Left kidney (tissue), 8 donors: ENCODE measurements at places on chromosomes 12 and 14. TPM values are rescaled to one million over a fixed set of nuclear protein-coding genes. Genes with fewer than 3 reads are reported as not detected.

Gene NUP37
- polyA plus RNA-seq: 35.8 TPM

Gene CD69
- polyA plus RNA-seq: 1.3 TPM

DNA sequence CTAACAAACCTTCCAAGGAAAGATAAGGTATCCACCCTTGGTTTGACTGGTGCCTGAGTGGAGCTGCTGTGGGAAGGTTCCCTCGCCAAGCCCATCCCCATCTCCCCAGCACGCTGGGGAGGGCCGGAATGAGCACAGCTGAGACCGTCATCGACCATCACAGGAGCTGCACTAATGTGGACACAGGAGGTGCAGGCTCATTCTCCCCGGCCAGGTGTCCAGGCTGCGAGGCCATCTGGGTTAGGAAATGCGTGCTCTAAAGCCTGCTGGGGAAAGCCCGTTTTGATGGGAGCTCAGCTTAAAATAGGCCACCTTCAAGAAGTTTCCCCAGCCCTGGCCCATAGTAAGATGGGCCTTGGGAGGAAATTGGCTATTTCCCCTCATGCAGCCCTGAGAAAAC, 35.2 kb upstream of the FOXN3 start:
- DNase-seq: no peak

- DNase-seq: no peak
These were observed 1.2 kb upstream of the ALG10 start for GRCh38 chr12:34021071-34021470.

DNA sequence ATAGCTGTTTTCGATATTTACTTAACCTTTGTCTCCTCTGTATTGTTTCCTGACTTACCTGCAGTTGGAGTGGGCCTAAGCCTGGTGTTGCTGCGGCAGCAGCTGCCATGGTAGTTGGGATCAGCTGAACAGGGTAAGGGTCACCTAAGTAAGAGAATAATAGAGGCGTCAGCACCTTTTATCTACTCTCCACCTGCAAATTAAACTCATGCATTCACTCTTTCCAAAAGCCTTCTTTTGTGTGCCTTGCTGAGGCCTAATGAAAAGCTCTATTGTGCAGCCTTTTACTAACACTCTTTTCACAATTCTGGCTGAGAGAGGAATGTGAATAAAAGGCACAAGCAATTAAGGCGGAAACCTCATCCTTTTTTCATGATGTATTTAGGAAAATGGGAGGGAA, 308.7 kb downstream of the SOX5 start:
- DNase-seq: no peak

DNA sequence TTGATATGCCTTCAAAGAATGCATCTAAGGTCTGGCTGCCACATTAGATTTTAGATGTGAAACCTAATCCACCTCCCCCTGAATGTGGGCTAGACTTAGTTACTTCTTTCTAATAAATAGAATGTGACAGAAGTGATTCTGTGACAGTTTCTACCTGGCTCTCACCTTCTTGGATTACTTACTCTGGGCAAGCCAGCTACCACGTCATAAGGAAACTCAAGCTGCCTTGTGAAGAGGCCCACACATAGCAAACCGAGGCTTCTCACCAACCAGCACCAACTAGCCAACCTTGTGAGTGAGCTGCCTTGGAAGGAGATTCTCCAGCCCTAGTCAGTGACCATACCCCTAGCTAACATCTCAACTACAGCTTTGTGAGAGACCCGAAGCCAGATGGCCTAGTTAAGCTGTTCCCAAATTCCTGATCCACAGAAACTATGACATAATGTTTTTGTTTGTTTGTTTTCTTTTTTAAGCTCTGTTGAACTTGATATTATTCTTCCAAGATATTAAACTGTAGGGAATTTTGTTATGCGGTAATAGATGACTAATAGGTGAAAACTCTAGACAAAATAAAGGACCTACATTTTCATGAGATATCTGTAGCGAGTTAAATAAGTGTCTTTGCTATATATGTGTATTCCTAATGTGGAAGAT, 6.2 kb downstream of the GPR19 start:
- peak; percentile 28 for DNase-seq
